ENCODE measurements at places on chromosomes 4 and X.

DNA sequence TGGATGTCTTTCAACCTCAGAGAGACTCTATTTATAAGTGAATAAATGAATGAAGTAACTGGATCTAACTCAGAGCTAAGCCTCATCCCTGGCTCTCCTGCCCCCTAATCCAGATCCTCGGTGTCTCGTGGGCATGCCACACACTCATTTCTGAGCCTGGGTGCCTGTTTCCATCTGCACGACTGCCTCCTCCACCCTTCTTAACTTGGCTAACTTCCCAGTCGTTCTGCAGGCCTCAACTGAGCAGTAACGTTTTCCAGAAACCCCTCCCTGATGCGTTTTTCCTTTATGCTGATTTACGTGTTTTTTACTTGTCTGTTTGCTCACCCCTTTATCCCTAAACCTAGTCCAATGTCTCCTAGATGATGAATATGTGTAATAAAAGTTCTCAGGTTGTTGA is 186.9 kb upstream of the HS3ST1 start:
- DNase-seq: no peak

DNA sequence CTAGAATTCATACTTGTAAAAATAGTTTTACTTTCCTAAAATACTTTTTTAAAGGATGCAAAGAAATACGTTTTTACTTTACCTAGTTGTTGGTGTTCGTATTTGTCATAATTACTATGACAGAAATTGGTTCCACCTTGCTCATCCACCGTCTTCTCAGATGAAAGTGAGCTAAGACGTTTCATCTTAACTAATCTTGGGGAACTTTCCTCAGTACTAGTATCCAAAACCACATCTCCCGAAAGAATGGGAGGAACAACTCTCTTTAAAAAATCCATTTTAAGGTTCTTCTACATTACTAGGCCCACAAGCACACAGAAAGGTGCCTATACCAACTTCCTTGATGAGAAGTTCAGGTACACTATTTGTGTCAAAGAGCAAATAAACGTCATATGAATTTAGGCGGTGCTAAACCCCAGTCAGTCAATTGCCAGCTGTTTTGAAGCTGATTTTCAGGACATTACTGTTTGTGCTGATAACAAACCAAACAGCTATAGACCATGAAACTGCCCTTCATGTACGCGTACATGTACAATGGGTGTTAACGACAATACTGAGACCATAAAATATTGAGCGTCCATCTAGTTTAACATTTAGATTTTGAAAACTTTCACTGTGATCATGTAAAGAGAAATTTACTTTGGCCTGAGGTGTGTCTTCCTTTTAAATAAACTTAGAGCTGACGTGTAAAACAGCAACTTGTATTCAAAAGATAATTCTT is 99.1 kb downstream of the FRYL start:
- no peak for DNase-seq

GRCh38 chr4:104574371-104574770 is 79.7 kb upstream of the CXXC4 start:
- no peak for DNase-seq

DNA sequence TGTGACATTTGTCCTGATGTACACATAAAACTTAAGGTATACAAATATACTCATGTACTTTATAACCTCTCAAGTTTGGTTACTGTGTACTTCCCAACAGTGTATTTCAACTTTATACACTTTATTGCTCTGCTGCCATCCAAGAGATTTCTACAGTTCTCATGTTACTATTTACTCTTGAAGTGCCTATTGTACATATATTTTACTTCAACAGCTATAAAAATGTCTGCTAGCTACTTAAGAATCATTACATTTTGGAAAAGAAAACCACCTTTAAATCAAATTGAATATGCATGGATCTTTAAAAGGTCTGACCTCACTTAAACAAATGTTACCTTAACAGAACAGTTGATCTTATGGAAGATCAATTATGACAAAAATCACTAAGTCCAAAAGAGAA is 1056.4 kb downstream of the ADGRL3 start:
- no peak for DNase-seq

DNA sequence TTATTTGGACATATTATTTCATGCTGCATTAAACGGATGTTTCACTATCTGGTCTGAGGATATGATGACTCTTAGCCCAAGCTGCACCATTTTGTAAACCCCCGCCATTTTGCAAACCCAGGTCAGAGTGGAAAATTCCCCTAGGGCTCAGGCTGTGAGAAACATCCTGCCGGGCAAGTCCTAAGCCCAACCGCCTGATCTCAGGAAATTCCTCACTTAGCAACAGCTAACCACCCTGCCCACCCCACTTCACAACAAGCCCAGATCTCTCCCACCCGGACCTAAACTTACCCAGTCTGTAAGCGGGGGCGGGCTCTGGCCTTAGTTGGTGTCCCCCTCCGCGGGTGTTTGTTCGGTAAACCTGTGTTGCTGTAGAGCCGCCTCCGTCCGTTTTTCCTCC is 2747.1 kb downstream of the PCDH7 start:
- no peak for DNase-seq

DNA sequence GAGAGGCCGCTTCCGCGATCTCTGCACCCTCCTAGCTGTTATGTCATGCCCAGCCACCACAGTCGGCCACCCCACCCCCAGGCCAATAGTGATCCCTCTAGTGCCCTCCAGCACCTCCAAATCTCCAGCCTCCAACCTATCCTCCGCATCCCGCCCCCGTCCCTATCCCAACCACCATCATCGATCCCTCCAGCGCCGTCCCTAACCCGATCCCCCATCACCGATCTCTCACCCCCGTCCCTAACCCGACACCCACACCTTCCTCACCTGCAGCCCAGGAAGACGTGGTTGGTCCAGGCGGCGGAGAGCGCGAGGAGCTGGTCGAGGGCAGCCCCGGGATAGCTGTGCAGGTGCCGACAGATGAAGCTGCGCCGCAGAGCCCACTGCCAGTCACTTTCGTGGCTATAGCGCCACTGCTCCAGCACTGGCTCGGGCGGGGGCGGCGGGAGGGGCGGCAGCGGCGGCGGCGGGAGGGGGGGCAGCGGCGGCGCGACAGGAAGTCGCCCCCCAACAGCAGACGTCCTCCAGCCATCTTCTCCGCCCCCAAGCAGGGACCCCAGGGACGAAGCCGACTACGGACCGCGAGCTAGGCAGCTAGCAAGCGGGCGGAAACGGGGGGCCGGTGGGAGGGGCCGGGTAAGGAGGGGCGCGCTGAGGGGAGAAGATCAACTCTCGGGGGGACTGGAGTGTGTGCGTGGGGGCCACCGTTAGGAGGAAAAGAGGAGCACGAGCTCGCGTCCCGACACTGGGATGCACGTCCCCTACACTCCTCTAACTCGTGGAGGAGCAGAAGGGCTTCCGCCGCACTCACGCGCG is 552 bp downstream of the NKRF start:
- DNase-seq: no peak

GRCh38 chrX:97639526-97639925 is 755.8 kb downstream of the RPA4 start:
- no peak for DNase-seq

GRCh38 chr4:101292901-101293300 is 54.4 kb downstream of the PPP3CA start:
- DNase-seq: no peak

GRCh38 chrX:47351706-47352105 is 18.7 kb upstream of the ZNF157 start:
- DNase-seq: no peak

GRCh38 chrX:1430451-1430850 is 22.3 kb downstream of the ASMTL start:
- no peak for DNase-seq

GRCh38 chr4:113665036-113665435 is 96.5 kb downstream of the CAMK2D start:
- DNase-seq: no peak

DNA sequence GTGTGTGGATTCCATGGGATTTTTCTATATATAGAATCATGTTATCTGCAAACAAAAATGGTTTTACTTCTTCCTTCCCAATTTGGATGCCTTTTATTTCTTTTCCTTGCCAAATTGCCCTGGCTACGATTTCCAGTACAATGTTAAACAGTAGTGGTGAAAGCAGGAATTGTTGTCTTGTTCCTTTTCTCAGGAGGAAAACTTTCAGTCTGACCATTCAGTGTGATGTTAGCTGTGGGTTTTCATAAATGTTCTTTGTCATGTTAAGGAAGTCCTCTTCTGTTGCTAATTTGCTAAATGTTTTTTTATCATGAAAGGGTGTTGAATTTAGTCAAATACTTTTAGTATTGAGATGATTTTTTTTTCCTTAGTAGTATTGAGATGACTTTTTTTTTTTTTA is 10.9 kb downstream of the SAP30 start:
- no peak for DNase-seq

DNA sequence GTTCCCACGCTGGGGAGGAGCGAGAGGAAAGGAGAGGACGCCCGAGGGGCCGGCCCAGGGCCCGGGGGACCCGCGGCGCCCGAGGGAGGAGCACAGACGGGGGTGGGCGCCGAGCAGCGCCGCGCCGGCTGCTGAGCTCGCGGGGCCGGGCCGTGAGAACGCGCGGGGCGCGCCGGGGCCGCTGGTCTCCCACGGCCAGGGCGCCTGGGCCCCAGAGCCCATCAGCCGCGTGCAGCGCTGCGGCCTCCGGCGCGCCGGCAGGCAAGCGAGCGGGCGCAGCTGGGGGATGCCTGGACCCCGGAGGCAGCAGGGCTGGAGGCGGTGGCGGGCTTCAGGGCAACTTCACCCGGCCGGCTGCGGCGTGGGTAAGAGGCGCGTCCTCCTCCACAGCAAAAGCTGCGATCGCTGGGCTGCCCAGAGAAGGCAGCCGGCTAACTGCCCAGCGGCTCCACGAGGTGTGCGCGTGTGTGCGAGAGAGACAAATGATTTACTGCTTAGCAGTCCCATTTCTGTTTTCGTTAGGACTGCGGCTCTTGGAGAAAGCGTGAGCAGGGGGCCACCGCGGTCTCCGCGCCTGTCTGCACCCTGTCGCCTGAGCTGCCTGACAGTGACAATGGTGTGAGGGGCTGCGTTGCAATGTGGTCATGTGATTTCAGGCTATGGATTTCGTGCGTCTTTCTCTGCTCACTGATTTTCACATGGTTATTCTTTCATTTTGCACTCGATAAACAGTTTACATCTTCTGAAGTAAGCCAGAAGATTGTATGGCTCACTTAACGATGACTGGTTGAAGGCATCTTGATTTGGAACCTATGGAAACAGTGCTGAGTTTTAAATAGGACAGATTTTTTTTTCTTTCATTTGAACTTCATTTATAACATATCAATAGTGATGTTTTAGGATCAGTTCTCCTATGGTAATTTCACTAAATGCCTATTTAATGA is 1.2 kb downstream of the GUCY1A1 start:
- no peak for DNase-seq

- DNase-seq: no peak
Observed at GRCh38 chrX:44400588-44400987, 57.1 kb upstream of the EFHC2 start.

DNA sequence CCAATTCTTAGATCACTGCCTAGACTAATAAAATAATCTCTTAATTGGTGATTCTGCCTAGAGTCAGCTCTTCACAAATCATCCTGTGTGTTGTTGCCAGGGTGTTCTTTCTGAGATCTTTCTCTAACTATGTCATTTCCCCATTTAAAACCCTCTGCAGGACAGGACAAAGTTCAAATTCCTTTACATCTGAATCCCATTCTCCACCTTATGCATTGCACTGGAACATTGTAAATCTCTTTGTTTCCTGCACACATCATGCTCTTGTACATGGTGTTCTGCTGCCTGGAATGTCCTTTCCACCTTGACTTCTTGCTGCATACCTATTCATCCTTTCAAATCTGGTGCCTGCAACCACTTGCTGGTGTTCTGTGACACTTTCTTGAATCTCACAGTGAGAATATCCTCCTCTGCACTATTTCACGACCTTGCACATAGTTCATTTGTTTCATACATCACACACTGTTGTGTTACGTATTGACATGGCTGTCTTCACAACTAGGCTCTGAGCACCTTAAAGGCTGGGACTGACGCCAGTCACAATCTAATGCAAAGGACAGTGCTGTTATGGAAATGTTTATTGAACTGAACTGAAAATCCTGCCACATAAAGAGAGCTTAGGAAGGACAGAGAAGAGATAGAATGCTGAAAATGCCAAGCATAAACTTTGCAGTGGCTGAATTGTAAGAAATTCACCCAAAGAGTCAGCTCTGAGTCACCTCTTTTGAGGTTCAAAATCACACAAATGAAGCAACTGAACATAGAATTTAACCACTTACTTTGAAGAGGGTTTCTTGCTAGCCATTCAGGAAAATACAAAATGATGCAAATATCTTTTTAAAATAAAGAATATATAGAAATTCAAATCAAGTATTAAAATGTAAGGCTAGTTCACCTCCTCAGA is 26.4 kb upstream of the SMIM14 start:
- no peak for DNase-seq

GRCh38 chr4:67522230-67522629 is 23.1 kb downstream of the CENPC start:
- DNase-seq: no peak

- DNase-seq: no peak
Observed at GRCh38 chr4:75831856-75832405, 70.3 kb downstream of the PPEF2 start.

GRCh38 chrX:55451141-55451540 is 786 bp upstream of the MAGEH1 start:
- no peak for DNase-seq

- no peak for DNase-seq
Observed at GRCh38 chr4:150072906-150073714, 5.1 kb upstream of the DCLK2 start.

- no peak for DNase-seq
Observed at GRCh38 chrX:128460835-128461234, 408.6 kb upstream of the ACTRT1 start.

- DNase-seq: no peak
Observed at GRCh38 chr4:157819693-157820464, 352.9 kb downstream of the GASK1B start.

- DNase-seq: no peak
Observed at GRCh38 chrX:113929004-113929403, 654.9 kb upstream of the HTR2C start.

GRCh38 chrX:19748896-19749680 is 138.3 kb downstream of the SH3KBP1 start:
- DNase-seq: no peak

DNA sequence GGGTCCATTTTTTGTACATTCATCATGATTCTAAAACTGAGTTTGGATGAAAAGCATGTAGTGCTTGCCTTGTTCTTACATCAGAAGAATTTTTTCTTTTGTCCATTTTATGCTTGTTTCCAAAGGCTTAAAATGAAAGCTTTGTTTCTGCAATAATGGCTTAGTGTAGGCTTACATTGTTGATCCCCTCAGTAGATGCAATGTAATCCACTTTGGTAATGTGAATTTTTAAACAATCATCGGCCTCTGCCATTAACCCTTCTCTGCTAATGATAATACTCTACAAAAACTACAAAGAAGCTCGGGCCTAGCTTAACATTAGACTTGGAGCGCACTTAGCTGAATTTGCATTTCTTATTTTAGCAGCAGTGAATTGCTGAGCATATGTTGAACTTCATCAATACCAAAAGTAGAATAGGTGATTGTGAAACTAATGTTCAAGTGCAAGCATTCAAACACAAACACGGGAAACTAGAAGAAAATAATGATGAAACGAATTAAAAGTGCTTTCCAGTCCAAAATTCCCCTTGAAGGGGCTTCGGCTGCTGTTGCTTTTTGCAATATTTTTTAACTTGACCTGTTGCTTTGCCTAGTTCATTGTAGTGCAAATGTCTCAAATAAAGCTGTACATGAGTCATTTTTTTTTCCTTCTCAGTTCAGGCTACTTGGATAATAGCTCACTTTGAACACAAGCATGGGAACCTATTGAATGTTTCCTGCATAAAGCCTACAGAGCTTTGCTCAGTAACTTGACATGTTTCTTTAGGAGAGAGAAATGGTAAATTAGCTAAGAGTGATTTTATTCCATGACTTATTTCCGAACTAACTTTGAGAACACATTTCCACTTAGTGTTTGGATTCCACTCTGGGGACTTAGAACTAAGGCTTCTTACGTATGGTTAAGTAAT is 66.5 kb downstream of the SLIT2 start:
- DNase-seq: no peak

Data from pulmonary artery endothelial cell (primary cell).